ENCODE measurements at places on chromosomes 4 and X.

DNA sequence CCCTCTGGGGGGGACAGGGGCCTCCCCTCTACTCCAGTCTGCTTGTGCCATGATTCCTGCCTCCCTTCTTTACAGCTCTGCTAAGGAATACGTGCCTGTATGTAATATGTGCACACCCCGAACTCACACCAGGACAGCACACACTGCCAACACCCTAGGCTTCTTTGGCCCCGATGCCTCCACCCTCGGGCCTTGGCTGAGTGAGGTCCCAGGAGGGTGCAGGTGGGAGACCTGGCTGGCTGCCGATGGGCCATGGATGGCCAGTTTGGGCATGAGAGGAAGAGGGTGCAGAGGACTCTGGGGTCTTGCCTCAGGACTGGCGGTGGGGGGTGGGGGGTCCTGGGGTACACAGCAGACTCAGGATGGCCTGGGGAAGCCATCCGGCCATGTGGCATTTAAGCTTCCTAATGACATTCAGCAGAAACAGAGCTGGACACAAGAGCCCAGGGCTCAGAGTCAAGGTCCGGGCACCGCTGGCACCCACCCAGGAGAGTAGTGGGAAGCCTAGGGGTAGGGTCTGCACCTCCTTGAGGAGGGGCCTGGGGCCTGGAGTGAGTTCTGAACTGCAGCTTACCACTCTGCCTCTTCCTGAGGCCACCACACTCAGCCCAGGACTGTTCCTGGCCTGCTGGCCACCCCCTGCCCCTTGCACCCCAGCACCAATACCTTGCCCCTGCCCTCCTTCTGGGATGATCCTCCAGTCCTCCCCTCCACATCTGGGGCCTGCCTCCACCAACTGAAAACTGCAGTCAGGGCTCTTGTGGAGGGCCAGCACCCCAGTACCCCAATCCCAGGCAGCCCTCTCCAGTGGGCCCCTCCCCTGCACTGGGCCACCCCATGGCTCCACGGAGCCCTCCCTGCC lies 2.1 kb upstream of the PCGF3 start:
- no peak for DNase-seq

DNA sequence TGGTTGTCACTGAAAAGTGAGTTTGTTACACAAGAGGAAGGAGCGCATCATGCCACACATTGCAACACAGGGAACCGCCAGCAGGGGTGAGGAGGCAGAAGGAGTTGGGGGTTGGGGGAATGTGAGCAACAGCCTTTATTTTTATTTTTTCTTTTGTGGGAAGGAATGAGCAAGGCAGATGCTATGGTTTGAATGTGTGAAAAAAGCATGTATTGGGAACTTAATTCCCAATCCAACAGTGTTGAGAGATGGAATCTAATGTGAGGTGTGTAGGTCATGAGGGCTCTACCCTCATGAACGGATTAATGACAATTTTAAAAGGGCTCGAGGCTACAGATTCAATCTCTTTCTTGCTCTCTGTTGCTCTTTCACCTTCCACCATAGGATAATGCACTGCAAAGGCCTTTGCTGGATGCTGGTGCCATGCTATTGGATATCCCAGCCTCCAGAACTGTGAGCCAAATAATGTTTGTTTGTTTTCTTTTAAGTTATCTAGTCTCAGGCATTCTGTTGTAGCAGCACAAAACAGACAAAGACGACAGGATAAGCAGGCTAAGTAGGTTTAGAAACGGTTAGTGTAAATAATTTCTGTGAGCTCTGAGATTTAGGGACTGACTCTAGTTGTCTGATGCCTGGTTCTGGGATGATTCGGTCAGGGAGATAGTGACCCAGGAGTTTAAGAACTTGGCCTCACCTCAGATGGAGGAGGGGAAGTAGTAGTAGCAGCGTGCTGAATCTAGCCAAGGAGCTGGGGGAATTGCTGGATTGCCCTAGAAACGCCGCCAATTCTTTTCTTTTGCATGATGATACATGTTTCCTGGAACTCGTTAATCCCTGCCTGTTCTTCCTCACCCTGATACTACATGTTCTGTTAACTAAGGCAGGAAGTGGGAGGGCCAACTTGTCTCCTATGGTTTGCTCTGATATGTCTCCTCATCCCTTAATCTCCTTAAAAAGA lies 156.6 kb upstream of the CTSO start:
- no peak for DNase-seq

GRCh38 chrX:69493766-69494165 lies 10.4 kb upstream of the NALF2 start:
- no peak for DNase-seq

- DNase-seq: no peak
Measured at GRCh38 chr4:7275067-7275466, 82.7 kb downstream of the SORCS2 start.

- DNase-seq: no peak
Measured at GRCh38 chr4:37927434-37927833, 32.8 kb upstream of the PTTG2 start.

DNA sequence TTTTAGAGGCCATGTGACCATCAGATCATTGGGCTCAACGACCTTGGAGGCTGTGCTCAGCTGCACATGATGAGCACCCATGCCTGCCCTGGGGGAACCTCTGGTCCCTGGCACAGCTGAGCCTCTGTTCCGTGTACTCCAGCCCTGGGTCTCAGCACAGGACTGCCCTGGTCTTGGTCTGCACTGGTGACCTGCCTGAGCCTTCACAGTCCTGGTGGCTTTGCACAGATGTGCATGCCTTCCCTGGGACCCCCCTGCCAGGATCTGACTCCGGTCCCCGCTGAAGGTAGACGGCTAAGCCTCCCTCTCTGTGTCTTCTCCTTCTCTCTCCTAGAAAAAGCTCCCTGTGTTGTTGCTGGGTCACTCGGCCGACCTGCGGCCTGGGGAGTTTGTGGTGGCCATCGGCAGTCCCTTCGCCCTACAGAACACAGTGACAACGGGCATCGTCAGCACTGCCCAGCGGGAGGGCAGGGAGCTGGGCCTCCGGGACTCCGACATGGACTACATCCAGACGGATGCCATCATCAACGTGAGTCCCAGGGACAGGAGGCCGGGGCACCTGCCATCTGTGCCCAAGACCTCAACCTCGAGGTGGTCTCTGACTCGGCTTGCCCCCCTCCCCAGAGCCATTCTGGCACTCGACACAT lies 21.6 kb downstream of the HTRA3 start:
- no peak for DNase-seq

Data from stimulated activated CD4-positive, alpha-beta T cell treated with anti-CD3 and anti-CD28 coated beads, TNF-alpha, amount 100 ng/mL, for 1 hour (primary cell).